ENCODE measurements at places on chromosomes 13 and 19. TPM values are rescaled to one million over a fixed set of nuclear protein-coding genes. Genes with fewer than 3 reads are reported as not detected.

The POLR1G gene
- 10.3 TPM for total RNA-seq

DNA sequence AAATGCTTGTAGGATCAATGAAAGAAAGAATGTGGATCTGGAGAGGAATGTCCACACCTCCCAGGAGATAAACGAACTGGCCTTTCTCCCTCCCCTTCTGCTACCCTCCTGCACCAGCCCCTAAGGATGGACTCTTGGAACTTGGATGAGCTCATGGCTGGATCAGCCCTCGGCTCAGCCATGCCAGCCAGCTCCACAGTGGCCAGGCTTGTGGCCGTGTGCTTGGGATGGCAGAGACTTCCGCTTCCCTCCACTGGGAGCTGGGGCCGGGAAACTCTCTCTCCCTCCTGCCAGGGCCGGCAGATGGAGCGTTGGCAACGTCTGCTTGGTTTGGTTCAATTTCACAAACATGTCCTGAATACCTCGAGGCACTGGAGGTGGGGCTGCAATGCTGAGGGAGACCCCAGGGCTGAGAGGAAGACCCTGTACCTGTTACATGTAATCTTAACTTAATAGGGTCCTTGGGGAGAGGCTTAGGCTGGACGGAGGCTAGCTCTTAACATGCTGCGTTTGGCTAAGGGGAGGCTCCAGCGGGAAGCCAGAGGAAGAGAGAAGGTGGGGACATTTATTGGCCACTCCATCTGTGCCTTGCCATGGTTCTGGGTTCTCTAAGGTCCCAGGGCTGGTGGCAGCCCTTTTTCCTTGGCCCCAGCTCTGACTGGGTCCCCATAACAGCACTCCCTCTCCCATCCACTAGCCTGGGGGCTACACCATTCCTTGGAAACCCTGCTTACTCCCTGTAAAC lies 152.5 kb downstream of the IER2 start:
- DNase-seq: no peak

GRCh38 chr13:74683411-74683810 lies 549.2 kb upstream of the KLF12 start:
- DNase-seq: no peak

DNA sequence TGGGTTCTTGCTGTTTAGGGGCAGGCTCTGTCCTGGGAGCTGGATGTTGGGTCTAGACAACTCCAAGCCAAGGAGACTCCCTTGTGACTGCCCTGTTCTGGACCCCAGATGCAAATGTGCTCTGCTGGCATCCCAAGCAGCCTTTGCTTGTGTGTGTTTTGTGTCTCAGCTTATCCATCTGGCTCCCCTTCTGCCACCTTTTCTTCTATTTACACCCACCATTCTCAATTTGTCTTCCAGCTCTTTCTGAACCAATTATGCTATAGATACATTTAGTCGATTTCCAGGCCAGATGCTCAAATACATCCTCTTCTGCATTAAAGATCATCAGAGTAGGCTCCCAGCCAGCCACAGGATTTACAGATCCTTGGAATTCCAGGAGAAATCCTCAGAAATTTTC lies 115.0 kb upstream of the SLC7A1 start:
- DNase-seq: no peak

The PPM1N gene
- total RNA-seq: 0.90 TPM

All from IMR-90 (cell line).